ENCODE measurements at places on chromosomes 2 and 18.
A peak's percentile ranks its signal among the peaks of the same experiment; 100 is the strongest.

- DNase-seq, result no peak
Observed at GRCh38 chr2:215607766-215608165, 171.9 kb upstream of the FN1 start.

DNA sequence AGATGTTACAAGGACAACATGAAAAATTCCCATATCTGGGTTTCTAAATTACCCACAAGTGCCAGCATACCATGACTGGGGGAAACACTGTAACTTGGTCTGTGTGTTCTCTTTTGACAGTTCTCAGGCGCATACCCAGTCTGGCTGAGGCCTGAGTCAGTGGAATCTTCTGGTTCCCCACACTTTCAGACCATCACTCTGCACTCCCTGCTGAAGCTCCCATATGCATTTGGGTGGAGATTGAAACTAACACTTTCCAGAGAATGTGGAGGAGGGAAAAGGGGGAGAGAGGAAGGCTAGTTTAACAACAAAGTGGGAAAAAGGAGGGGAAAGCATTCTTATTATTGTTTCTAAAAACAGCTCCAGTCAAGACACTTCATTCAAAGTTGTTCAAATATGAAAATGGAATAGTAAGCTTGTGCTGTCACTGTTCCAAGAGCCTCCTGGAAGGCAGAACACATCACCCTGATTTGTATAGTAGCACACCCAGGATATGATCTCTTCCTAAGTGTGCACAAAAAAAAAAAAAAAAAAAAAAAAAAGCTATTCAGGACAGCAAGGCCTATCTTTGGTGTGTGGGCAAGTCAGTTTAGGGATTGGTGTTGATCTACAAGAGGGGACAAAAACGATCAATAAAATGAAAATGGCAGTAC, 48.1 kb upstream of the CTIF start:
- DNase-seq, result no peak

DNA sequence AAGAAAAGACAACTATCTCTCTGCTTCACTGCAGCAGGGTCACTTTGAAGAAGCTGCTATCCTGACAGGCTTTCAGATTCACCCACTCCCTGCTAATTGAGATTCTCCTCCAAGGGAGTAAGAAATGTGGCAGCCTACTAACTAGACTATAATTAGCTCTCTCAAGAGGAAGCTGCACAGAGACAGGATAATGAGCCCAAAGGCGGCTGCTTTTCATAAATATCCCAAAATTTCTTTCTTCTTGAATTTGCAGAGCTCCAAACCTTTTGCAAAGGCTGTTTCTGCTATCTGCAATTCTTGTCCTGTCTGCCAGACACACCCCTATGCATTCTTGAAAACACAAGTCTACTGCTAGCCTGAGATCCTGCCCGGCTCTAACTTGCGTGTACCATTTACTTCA, 54.0 kb upstream of the RNU4ATAC start:
- no peak for DNase-seq

DNA sequence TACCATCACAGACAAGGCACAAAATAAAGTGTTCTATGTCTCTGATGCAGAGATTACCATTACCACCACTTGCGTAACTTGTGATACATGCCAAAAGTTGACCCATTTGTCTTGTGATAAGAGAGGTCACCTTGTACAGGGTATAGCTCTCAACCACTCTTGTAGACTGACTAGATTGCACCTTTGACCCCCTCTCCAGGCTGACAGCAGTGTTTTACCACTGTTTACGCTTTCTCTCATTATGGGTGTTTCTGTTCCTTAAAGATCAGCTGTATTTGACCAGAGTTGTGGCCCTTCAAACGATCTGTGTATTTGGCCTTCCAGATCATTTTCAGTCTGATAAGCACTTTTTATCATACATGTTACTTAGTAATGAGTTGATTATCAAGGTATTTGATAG, 215.7 kb upstream of the HNMT start:
- no peak for DNase-seq

DNA sequence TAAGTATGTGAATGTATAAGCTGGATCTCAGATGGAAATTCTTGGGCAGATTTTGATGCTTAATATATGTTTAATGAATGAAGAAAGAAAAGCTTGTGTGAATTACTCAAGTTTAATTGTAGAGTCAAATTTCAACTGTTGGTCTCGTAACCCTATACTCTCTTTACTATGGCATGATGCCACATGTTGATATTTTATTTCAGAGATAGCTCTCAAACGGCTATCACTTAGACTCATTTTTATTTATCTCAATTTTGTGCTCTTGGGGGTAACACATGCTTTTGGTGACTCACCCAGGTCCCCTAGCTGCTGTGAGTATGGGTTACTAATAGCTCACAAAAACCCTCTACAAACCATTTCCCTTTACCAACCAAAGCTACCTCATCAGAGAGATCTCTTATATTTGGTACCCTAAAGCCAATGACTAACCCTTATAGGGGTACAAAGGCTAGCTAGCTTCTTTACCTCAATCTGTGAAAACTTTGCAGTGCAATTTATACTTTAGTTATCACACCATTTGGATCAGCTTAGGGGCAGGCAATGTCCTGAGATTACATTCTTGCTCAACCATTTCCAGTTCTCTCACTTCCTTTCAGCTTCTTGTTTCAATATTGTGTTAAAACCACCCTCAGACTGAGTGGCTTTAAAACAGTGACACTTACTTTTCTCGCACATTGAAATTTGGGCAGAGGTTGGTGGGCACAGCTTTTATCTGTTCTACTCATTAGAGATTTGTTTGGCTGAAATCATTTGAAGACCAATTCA, 240.3 kb downstream of the CDH7 start:
- DNase-seq, result no peak

GRCh38 chr2:239535413-239536144, 134.8 kb upstream of the HDAC4 start:
- no peak for DNase-seq

- no peak for DNase-seq
Observed at GRCh38 chr18:34120294-34120693, 104.4 kb downstream of the NOL4 start.

GRCh38 chr2:47479863-47480262, 76.9 kb downstream of the MSH2 start:
- DNase-seq, result no peak

- no peak for DNase-seq
Observed at GRCh38 chr2:98277162-98277859, 68.9 kb upstream of the CNGA3 start.

GRCh38 chr2:43491065-43491639, 104.7 kb downstream of the THADA start:
- no peak for DNase-seq

DNA sequence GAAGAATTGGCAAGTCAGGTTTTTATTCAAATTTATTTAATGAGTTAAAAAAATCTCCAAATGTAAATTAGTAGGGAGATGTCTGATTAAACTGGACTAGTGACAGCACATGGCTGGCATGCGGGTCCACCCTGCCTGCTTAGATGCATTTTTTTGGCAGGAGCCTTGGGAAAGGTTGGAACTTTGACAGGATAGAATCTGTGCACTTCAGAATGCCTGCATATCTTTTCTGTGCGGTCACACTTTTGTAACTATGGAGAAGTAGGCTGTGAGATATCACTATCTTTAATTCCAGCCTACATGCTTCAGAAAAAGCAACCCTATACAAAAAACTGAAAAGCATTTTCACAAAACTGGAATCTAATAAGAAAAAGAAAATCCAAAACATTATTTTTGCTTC, 317.8 kb downstream of the MBD2 start:
- no peak for DNase-seq

DNA sequence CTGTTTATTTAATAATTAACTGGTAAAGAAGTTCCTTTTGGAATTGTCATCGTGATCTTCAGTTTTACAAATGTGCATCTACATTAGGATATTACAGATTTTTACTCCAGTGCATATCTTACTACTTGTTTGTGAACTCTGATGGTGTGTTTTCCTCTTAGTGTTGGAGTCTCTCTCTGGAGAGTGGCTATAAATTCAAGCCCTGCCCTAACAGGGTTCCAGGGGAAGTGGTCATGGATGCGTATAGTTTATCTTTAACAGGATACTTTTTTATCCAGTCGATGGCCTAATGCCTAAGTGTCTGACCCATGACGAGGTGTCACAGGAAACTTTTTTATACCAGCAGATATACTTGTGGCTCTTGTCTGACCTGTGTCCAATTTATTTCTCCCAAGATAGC, 75.4 kb downstream of the CHN1 start:
- DNase-seq, result no peak

GRCh38 chr2:5589183-5589582, 103.0 kb upstream of the SOX11 start:
- no peak for DNase-seq

GRCh38 chr18:44671914-44672313, 8.8 kb upstream of the SETBP1 start:
- DNase-seq, result no peak

GRCh38 chr2:145741636-145742035, 1221.7 kb upstream of the ZEB2 start:
- DNase-seq, result no peak

- no peak for DNase-seq
Observed at GRCh38 chr2:37466533-37467222, 122.2 kb downstream of the QPCT start.

DNA sequence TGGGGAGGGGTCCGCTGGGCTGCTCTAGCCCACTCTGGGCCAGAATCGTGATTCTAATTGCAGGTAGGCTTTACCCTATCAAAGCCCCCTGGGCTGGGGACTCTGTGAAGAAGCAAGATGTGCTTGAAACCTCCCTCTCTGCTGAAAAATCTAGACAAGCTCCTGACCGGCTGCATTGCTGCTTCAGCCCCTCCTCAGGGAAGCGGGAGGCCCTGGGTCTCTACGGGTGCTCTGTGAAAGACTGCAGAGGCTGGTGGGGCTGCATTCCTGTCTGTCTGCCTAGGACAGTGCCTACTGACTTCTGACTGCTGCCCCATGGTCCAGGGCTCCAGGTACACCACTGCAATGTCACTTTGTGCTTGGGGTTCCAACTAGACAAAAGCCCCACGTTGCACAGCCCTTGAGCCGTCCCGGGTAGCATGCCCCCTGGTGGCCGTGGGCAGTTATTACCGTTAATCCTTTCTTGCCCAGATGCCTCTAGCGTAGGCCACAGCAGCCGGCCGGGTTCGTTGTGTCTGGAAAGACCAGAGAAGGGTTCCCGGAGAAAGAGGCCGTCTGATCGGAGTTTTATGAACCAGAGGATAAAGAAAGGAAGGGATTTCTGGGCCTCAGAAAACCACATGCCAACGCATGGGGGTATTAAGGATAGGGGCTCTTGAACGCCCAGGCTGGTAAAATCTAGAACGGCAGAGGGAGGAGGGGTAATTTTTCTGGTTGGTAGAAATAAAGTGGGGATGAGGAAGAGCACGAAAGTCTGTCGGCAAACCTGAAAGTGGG, 15.9 kb upstream of the C1QL2 start:
- DNase-seq, result no peak

DNA sequence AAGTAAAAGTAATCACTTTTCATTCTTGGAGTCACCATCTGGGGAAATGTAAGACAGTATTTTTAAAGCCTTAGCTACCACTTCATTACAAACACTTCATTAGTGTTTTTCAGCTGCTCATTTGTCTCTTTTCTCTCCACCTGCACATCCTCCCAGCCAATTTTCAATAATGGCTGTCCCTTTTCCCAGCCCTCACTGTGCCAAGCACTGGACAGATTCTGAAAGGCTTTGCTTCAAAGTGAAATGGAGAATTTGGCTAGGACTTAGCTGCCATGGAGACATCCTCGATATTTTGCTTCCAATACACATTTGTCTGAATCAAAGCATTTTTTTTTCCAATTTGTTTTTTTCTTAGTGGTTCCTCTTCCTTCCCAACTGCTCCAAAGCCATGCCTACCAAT, 272.4 kb upstream of the NRXN1 start:
- no peak for DNase-seq

GRCh38 chr2:53422979-53423378, 344.6 kb upstream of the CHAC2 start:
- no peak for DNase-seq

- DNase-seq, result no peak
Observed at GRCh38 chr2:241568726-241569125, 10.2 kb downstream of the BOK start.

GRCh38 chr2:10489842-10490555, 41.9 kb upstream of the ODC1 start:
- no peak for DNase-seq

GRCh38 chr2:44964752-44965236, 23.3 kb downstream of the SIX3 start:
- peak; percentile 62 for DNase-seq

DNA sequence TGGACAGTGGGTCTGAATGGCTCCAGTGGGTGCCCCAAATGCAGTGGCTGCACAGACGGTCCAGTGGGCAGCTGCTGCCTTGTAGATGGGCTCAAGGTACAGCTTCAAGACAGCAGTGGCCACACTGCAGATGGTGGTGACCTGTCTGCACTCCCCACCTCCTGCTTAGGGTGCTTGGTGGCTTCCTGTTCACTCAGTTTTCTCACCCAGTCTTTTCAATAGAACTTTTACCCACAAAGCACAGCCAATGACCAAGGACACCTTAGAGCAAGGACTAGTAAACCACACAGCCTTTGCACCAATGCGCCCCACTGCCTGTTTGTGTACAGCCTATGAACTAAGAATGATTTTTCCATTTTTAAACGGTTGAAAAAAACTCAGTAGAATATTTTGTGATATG, 34.9 kb downstream of the MEX3C start:
- DNase-seq, result no peak

GRCh38 chr2:183207110-183207509, 82.9 kb downstream of the NUP35 start:
- no peak for DNase-seq

DNA sequence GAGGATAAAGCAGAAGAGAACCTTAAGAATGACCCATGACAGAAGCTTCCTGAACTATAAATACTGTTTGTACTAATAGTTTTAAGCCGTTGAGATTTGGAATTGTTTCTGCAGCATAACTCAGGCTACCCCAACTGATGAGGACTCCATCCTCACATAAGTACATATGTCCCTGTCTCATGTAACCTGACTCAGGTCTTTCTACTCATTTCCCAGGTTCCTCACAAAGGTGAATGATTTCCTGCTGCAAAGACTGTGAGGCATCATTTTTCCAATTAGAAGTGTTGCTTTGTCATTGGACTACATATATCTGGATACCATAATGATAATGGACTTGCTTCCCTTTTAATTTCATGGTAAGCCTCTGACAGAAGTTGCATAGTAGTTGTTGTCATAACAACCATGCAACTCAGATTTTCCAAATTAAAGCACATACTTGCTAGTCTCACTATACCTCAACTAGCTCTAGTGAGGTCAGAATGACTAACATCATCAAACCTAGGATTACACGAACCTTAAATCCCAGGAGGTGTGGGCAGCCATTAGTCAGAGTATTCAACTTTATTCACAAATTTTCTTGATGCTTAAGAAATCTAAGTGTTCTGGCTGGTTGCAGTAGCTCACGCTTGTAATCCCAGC, 38.0 kb upstream of the NEDD4L start:
- no peak for DNase-seq

DNA sequence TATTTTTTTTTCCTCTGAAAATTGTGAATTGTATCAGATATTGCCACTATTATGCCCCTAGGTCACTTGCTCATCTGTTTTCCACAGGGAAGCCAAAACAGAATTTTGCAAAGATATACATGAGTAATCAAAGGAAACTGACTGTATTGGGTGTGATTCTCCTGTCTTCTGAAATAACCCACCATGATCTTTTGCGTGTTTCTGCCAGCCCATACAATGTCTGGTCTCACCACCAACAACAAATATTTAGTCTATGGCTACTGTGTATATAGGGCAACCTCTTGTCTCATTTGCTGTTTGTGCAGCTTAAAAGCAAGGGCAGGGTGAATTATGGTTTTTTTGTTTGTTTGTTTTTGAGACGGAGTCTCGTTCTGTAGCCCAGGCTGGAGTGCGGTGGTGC, 26.5 kb downstream of the EPAS1 start:
- DNase-seq, result no peak

GRCh38 chr2:3051266-3051665, 326.4 kb downstream of the EIPR1 start:
- DNase-seq, result no peak

- no peak for DNase-seq
Observed at GRCh38 chr2:221100467-221101089, 471.5 kb downstream of the EPHA4 start.

All from D721Med (cell line).